ENCODE measurements at places on chromosomes 2 and 18. TPM values are rescaled to one million over a fixed set of nuclear protein-coding genes. Genes with fewer than 3 reads are reported as not detected.

- DNase-seq: no peak
- H3K27ac ChIP-seq: no peak overlapping the region
- no peaks in the 10 kb centered on the region for H3K4me1 ChIP-seq
- no peak overlapping the region for H3K4me3 ChIP-seq
- peaks cover 18% of the 10 kb centered on the region for H3K36me3 ChIP-seq
These were observed 68.7 kb downstream of the PXDN start for GRCh38 chr2:1675633-1676032.

DNA sequence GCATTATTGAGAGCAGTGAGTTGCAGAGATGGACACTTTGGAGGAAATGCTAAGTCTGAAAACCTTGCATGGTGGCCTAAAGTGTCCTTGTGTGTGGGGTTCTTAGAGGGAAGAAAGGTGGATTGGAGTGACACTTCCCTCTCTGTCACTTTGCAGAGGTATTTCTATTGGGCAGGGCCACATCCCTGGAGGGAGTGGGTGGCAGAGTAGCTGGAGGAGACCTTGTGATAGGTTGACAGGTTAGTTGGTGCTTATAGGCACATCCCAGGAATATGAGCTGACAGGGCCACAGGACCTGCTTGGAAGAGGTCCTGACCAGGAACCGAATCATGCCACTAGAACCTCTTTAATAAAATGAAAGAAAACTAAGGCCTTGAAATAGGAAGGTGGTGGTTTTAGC is 972 bp upstream of the IGFBP5 start:
- H3K36me3 ChIP-seq: no peaks in the 10 kb centered on the region
- H3K27ac ChIP-seq: peak overlapping the region; percentile 22

ABCG5 gene
- total RNA-seq: not detected

GRCh38 chr2:217218269-217219163 is 358.7 kb upstream of the TNP1 start:
- H3K36me3 ChIP-seq: no peaks in the 10 kb centered on the region
- H3K27ac ChIP-seq: no peak overlapping the region
- H3K27me3 ChIP-seq: no peaks in the 10 kb centered on the region
- DNase-seq: no peak
- peaks cover 7% of the 10 kb centered on the region for H3K4me1 ChIP-seq

NBAS gene
- total RNA-seq: 63.0 TPM

ANKRD29 gene
- total RNA-seq: 0.36 TPM

GRCh38 chr2:43269706-43270105 is 43.3 kb upstream of the ZFP36L2 start:
- DNase-seq: no peak
- no peak overlapping the region for H3K27ac ChIP-seq
- no peaks in the 10 kb centered on the region for H3K27me3 ChIP-seq
- peaks cover 1% of the 10 kb centered on the region for H3K36me3 ChIP-seq
- no peak overlapping the region for H3K4me3 ChIP-seq

DNA sequence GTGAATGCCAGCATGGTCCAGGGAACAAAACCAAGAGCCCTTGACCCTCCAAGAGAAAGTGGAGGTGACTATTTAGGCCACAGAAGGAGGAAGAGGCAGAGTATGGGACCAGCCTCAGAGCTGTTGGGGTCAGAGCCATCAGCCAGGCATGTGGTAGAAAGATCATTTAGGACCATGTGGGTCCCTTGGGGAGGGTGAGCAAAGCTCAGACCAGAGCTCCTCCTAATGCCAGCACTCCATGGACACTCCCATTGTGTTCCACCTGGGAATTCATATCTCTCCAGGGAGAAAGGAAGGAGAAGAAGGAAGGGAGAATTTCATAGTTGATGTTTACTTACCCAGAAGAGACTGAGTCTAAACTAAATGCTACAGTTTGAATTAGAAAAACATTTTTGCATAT is 73.2 kb downstream of the CYBRD1 start:
- H3K27ac ChIP-seq: no peak overlapping the region
- DNase-seq: no peak
- no peak overlapping the region for H3K4me3 ChIP-seq

GRCh38 chr2:177758591-177759371 is 313.8 kb downstream of the PDE11A start:
- peaks cover 55% of the 10 kb centered on the region for H3K4me1 ChIP-seq
- DNase-seq: peak; percentile 40
- no peak overlapping the region for H3K4me3 ChIP-seq
- peaks cover 6% of the 10 kb centered on the region for H3K27me3 ChIP-seq
- H3K27ac ChIP-seq: peak overlapping the region; percentile 66
- no peaks in the 10 kb centered on the region for H3K36me3 ChIP-seq

B4GALT6 gene
- 33.1 TPM for total RNA-seq

SERPINB5 gene
- total RNA-seq: not detected

GRCh38 chr18:11279461-11279860 is 130.1 kb upstream of the PIEZO2 start:
- no peak overlapping the region for H3K4me3 ChIP-seq
- no peaks in the 10 kb centered on the region for H3K4me1 ChIP-seq
- no peak for DNase-seq
- no peaks in the 10 kb centered on the region for H3K36me3 ChIP-seq
- no peak overlapping the region for H3K27ac ChIP-seq
- H3K27me3 ChIP-seq: no peaks in the 10 kb centered on the region

TUBA4B gene
- total RNA-seq: not detected

EFHD1 gene
- 4.3 TPM for total RNA-seq

DNA sequence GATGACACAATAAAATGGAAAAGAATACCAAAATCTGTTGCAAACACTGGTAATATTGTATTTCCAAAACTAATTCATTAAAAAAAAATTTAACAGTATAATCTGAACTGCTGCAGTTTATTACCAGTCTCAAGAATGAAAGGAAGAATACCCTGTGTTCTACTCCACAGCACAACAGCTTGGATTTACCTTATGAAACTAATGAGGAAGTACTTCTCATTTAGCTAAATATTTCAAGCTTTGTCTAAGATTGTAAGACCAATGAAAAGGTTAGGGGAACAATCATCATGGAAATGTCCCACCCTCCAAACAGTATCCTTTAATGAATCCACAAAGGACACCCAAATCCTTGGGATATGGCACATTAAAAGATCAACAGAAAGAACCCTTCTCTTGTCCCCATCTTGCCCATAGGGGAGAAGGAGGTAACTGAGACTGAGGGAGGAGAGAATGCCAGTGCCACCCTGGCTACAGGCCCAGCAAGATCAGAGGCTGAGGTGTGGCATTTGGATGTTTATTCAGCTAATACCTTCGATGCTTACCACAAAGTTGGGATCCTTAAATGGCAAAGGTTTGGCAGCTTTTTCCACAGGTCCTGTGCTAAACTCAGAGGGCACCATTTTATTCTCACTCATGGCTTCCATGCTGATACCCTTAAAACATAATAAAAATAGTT is 17.7 kb downstream of the INO80C start:
- peaks cover 2% of the 10 kb centered on the region for H3K36me3 ChIP-seq
- no peaks in the 10 kb centered on the region for H3K27me3 ChIP-seq
- peaks cover 3% of the 10 kb centered on the region for H3K4me1 ChIP-seq
- H3K4me3 ChIP-seq: no peak overlapping the region
- H3K27ac ChIP-seq: no peak overlapping the region

TIMM21 gene
- total RNA-seq: 27.5 TPM

EHBP1 gene
- total RNA-seq: 45.6 TPM

- no peaks in the 10 kb centered on the region for H3K36me3 ChIP-seq
- no peak overlapping the region for H3K27ac ChIP-seq
- no peak overlapping the region for H3K4me3 ChIP-seq
These were observed 115.2 kb downstream of the GFPT1 start for GRCh38 chr2:69271831-69272257.

SCYGR4 gene
- total RNA-seq: not detected

- H3K4me1 ChIP-seq: peaks cover 2% of the 10 kb centered on the region
- H3K27me3 ChIP-seq: peaks cover 97% of the 10 kb centered on the region
- DNase-seq: peak; percentile 86
- peaks cover 2% of the 10 kb centered on the region for H3K36me3 ChIP-seq
- H3K4me3 ChIP-seq: no peak overlapping the region
These were observed 8.9 kb upstream of the SKOR2 start for GRCh38 chr18:47260120-47260923.

NOL4 gene
- 5.7 TPM for total RNA-seq

CD226 gene
- 0.55 TPM for total RNA-seq

DNA sequence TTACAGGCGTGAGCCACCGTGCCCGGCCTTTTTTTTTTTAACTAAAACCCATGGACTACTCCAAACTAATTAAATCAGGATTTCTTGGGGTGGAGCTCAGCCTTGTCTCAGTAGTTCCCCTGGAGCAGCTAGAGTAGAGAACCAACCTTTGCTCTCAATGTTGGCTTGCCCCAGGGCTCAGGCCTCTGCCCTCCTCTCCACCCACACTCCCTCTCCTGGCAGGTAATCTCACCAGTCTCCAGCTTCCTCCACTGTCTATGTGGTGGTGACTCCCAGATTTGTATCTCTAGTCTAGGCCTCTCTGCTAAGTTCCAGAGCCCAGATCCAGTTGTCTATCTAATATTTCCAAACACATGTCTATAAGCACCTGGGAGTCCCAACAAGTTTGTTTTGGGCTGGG is 9.6 kb upstream of the MTA3 start:
- peak overlapping the region; percentile 63 for H3K27ac ChIP-seq
- H3K36me3 ChIP-seq: no peaks in the 10 kb centered on the region
- DNase-seq: no peak
- peaks cover 28% of the 10 kb centered on the region for H3K4me1 ChIP-seq
- no peaks in the 10 kb centered on the region for H3K27me3 ChIP-seq

DNA sequence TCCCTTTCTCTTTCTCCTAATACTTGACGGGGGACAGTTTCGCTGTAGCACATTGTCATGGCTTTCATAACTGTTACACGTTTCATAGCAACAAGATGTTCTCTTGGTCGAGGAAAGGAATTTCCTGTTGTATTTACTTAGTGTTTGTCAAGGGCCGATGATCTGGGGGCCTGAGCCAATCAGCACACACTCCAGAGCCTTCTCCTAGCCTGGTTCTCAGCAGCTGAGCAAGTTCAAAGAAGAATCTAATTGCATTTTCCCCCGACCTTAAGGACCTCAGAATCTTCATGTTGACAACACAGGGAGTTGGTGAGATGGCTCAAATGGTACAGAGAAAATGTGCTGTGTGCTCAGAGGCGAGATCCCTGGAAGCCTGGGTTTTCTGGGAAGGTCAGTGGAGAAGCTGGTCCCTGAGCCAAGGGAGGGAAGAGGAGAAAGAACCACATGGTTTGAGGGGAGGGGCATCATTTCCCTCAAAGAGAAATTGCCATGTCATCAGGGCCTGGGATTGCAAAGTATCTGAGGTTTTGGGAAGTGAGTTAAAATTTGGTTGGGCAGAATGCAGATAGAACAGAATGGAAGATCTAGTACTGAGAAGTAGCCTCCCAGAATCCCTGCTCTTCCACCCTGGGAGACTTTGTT is 76.9 kb upstream of the AGAP1 start:
- H3K4me3 ChIP-seq: no peak overlapping the region
- H3K27ac ChIP-seq: no peak overlapping the region
- H3K4me1 ChIP-seq: peaks cover 7% of the 10 kb centered on the region
- H3K27me3 ChIP-seq: no peaks in the 10 kb centered on the region
- H3K36me3 ChIP-seq: no peaks in the 10 kb centered on the region

DNA sequence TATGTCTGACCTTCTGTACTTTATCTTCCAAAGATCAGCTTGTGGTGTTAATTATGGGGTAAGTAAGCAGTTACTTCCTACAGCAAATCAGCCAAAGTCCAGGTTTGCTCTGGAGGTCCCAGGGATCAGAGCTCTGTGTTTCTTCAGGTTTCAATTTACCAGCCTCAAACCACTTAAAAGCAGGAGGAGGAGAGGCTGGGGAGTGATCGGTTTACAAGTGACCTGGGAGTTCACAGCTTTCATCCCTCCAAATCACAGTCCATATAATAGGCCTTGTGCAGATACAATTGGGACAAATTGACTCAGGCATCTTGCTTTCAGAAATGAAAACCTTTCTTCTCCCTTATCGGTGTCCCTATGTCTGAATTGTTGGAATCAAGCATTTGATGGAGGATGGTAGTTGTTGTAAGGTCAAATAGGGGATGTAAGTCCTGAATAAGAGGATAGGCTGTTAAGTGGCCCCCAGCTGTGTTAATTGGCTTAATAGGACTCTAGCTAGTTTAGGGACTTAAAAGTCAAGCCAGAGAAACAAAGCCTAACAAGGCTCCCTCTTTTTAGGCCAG is 188.0 kb upstream of the NT5C1B start:
- H3K27ac ChIP-seq: no peak overlapping the region
- DNase-seq: no peak
- H3K36me3 ChIP-seq: no peaks in the 10 kb centered on the region
- H3K27me3 ChIP-seq: peaks cover 4% of the 10 kb centered on the region
- H3K4me3 ChIP-seq: no peak overlapping the region
- peaks cover 18% of the 10 kb centered on the region for H3K4me1 ChIP-seq

GRCh38 chr18:47143899-47144485 is 6.3 kb downstream of the HDHD2 start:
- H3K27ac ChIP-seq: no peak overlapping the region
- H3K36me3 ChIP-seq: peaks cover 2% of the 10 kb centered on the region
- DNase-seq: no peak
- H3K4me3 ChIP-seq: no peak overlapping the region

- no peak for DNase-seq
- H3K4me3 ChIP-seq: no peak overlapping the region
- H3K36me3 ChIP-seq: no peaks in the 10 kb centered on the region
These were observed 648.9 kb downstream of the TDRD15 start for GRCh38 chr2:21772624-21773023.

TXNDC2 gene
- total RNA-seq: not detected

DNA sequence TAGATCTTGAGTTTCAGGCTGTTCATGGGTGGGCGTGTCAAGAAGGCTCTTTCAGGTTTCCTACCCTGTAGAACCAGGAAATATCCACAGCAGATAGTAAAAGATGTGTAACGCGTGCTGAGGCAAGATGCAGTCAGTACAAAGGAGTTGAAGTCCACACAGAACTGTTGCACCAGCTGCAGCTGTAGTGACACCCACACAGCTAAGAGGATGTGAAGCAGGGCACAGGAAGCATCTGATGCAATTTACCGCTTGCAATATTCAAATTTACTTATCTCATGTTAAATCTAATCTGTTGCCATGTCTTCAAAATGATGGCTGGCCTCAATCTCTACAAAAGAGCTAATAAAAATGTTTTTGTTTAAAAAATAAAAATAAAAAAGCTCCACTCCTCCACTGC is 132.8 kb downstream of the ARHGAP15 start:
- H3K27ac ChIP-seq: no peak overlapping the region
- no peaks in the 10 kb centered on the region for H3K4me1 ChIP-seq
- no peak for DNase-seq
- no peak overlapping the region for H3K4me3 ChIP-seq
- no peaks in the 10 kb centered on the region for H3K36me3 ChIP-seq

Data from progenitor cell of endocrine pancreas (in vitro differentiated cells).